ENCODE measurements at places on chromosomes 5 and 9.

DNA sequence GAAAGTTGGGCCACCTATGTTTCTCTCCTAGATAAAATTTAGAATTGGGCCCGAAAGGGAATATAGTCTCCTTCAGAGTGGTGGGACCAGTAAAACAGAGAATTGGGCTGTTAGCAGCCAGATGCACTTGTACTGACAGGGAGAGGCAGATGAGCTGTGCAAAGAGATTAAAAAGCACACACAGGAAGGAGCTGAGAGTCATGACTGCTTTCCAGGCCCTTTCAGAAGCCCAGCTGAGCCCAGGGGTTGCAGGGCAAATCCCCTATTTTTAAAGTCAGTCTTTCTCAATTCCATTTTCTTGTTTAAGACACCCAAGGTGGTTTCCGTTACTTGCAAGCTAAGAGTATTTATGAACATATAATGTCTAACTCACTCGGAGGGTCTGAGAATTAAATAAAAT lies 130.4 kb downstream of the PRELID2 start:
- no peak for DNase-seq

- no peak for DNase-seq
Observed at GRCh38 chr9:71764463-71764862, 3.9 kb downstream of the CEMIP2 start.

GRCh38 chr5:123209502-123210027 lies 120.5 kb downstream of the PRDM6 start:
- DNase-seq = no peak

DNA sequence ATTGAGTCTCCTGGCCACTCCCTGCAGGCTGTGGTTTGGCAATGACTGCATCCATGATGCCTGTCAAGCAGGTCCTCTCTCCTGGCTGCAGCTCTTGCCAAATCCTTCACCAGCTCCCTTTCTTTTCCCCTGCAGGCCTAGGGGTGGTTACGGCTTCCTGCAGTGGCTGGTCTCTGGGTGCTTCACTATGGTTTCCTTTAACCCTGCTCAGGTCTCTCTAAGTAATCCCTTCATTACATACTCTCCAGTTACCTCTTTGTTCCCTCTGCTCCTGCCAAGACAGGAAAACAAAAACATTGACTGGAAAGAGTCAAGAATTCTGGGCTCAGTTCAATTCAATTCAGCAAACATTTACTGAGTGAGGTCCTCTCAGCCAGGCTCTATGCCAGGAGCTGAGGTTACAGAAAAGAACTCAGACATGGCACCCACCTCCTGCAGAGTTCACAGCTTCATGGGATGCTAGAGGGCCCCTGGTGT lies 19.8 kb upstream of the PTPN3 start:
- DNase-seq = no peak

- no peak for DNase-seq
Observed at GRCh38 chr9:109422641-109423040, 75.5 kb downstream of the PTPN3 start.

- DNase-seq = no peak
Observed at GRCh38 chr5:54476682-54477081, 21.2 kb downstream of the HSPB3 start.

DNA sequence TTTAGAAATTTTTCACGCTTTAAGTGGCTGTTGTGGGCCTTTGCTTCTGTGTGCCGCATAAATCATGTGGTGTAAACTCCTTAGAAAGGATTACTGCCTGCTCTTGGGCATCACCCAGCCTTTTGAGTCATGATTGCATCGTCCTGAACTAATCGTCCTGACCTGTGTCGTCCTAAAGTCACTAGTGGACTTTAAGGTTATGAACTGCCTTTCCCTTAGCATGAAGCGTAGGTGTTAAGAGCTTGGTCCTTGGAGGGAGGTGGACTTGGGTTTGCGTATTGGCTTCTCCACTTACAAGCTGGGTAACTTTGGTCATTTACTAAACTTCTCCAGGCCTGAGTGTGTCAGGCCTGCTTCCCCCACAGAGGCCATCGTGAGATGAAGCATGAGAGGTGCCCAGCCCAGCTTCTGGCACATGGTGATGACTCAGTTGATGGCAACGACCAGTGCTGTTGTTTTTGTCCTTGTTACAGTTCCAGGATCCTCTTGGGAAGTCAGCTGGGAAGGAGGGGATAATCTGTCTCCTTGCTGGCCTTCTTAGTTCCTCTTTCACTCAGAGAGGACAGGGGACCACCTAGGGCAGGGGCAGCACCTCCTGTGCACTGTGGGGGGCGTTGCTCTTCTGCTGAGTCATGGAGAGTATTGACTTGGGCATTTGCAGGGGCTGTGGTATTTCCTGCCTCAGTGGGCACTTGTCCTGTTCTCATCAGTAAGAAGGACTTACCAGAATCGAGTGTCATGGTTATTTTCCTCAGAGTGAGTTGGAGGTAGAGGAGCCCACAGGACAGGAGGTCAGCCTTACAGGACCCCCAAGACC lies 54.2 kb upstream of the NCS1 start:
- no peak for DNase-seq

GRCh38 chr5:53381-54174 lies 38.4 kb upstream of the PLEKHG4B start:
- DNase-seq = no peak

- no peak for DNase-seq
Observed at GRCh38 chr5:148426514-148426913, 42.8 kb downstream of the FBXO38 start.

- DNase-seq = no peak
Observed at GRCh38 chr9:131429121-131430012, 35.5 kb downstream of the PRRC2B start.
